Chondrocyte (in vitro differentiated cells): ENCODE measurements at places on chromosomes 7 and 10. TPM values are rescaled to one million over a fixed set of nuclear protein-coding genes. Genes with fewer than 3 reads are reported as not detected.

DNA sequence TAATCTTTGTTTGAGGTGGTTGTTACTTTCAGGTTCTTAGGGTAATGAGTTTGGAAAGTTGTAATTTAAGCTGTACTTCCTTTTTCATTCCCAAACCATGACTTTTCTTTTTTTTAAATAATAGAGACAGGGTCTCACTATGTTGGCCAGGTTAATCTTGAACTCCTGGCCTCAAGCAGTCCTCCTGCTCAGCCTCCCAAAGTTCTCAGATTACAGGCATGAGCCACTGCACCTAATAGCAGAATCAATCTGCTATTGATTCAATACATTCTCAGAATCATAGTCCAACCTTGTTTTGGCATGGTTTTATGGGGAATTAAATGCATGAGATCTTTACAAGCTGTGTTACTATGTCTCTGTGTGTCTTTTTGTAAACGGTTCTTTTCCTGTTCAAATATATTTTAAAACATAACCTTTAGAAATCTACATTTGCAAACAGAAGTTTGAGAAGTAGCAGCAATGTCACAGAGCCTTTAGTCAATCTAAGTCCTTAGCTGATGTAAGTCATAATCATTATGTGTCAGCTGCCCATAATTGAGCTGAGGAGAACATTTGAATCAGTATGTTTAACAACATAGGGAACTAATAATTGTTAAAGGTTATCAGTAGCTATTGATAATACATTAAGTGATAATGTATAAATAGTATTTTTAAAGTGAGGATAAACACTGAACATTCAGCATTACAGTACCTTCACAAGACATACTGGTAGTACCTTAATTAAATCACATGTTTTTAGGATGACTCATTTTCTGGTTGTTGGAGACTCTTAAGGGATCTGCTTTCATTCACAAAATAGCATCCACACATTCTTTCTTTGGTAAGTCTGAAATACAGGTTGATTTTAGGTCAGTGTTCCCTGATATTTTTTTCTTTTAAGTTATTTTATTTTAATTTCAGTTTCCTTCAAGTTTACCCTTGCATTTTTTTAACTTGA, 8.8 kb downstream of the INPP5F start:
- H3K36me3 ChIP-seq = no peaks in the 10 kb centered on the region
- H3K4me1 ChIP-seq = peaks cover 47% of the 10 kb centered on the region
- H3K27me3 ChIP-seq = no peaks in the 10 kb centered on the region
- peak overlapping the region; percentile 51 for H3K27ac ChIP-seq
- H3K4me3 ChIP-seq = no peak overlapping the region

- no peaks in the 10 kb centered on the region for H3K36me3 ChIP-seq
- peak overlapping the region; percentile 91 for H3K27ac ChIP-seq
- H3K4me1 ChIP-seq = peaks cover 66% of the 10 kb centered on the region
- DNase-seq = no peak
Observed at GRCh38 chr10:12699258-12699700, 302.2 kb downstream of the CCDC3 start.

LRRC18 gene
- not detected in 3 replicates for total RNA-seq

GRCh38 chr7:12211054-12211710, at the start of gene TMEM106B:
TSS of gene TMEM106B (plus strand) at chr7:12211294. CDS start at chr7:12214811, 3,517 bp downstream.
- H3K27ac ChIP-seq = peak within 1 kb of the TSS; percentile 96
- H3K4me1 ChIP-seq = peaks cover 20% of the 10 kb centered on the region
- peak within 1 kb of the TSS; percentile 92 for H3K4me3 ChIP-seq
- H3K27me3 ChIP-seq = peaks cover 23% of the 10 kb centered on the region

DNA sequence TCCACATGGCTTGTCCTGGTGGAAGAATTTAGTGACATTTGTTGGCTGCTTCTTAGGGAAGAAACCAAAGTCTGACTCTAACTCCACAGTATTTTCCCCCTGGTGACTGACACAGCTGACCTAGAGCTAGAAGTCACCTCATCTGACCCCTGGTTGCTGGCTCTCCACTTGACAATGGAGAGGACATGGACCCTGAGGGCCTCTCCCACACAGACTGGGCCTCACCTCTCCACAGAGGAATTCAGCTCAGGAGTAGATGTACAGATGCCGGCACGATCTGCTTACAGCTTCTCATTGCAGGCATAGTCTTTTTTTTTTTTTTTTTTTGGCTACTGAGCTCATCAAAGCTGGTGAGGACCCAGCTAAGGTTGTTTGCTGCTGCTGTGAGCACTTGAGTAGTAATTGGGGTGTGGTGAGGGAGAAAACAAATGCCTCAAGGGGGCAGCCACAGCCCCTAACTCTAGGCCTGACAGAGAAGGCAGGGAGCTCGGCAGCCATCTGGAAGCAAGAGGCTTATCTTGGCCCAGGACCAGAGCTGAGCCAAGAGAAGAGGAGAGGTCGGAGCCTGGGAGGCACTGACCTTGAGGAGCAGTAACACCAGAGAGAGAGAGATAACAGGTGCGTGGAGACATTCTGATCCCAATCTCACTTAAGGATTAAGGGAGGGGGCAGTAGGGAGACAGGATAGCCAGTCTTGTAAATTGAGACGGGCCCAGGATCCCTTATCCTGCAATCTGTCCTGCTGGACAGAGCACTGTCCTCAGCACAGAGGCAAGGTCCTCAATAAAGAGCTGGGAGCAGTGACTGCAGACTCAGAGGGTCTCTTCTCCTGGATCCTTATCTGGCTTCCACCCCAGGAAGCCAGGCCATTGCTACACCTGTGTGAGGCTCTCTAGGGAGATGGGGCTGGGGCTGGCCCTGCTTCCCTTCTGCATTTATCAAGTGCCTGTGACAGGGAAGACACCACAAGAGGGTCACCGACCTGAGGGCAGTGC, 9.4 kb downstream of the PRSS58 start:
- DNase-seq = no peak
- no peaks in the 10 kb centered on the region for H3K36me3 ChIP-seq
- H3K4me1 ChIP-seq = peaks cover 3% of the 10 kb centered on the region
- no peak overlapping the region for H3K27ac ChIP-seq

DNA sequence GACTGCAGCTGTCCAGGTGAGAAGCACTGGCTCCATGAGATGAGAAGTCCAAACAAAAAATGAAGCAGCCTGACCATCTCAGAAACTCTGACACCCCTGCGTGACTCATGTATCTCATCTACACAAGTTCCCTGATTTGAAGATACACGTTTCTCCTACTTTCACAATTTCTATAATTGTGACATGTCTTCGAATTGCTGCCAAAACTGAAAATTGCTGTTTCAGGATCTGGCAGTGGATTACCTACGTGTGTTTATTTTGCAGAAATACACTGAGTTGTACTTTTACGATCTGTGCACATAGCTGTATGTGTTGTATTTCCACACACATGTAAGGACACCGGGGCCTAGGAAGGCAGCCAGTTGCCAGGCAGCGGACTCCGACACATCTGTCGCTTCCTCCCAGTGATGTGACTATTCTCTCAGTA, 53.2 kb downstream of the LARP4B start:
- no peak overlapping the region for H3K4me3 ChIP-seq
- no peaks in the 10 kb centered on the region for H3K27me3 ChIP-seq
- peaks cover 16% of the 10 kb centered on the region for H3K36me3 ChIP-seq
- peak overlapping the region; percentile 62 for H3K27ac ChIP-seq
- DNase-seq = no peak

WNT16 gene
- total RNA-seq = not detected in 3 replicates

ACTL6B gene
- total RNA-seq = not detected in 3 replicates

DNA sequence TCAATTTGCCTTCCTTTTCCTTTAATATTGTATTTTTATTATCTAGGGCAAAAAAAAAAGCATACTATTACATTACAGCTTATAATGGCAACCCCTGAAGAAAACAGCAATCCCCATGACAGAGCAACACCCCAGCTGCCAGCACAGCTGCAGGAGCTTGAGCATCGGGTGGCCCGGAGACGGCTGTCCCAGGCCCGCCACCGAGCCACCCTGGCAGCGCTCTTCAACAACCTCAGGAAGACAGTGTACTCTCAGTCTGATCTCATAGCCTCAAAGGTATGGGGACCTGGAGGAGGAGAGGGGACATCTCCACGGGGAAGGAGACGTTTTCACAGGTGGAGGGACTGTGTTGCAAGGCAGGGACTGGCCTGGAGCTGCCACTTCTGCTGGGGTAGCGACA, 6.8 kb downstream of the STRA8 start:
- H3K36me3 ChIP-seq = no peaks in the 10 kb centered on the region
- DNase-seq = no peak
- no peak overlapping the region for H3K27ac ChIP-seq

DNA sequence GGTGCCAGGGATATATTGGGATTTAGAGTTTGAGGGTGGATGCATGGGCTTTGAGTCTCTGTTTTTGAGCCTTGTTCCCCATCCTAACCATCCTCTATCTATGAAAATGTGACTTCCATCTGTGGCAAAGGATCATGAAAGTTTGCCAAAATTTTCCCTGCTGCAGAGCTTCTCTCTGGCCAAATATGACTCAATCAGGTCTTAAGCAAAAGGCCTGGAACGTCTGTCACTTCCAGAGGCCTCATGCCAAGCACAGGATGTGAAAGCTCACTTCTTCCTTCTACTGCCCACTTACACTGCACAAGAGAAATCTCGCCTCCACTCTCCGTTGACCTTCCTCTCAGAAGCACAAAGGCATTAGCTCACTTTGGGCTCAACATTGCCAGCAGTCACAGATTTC, 696.9 kb upstream of the NRP1 start:
- H3K27me3 ChIP-seq = no peaks in the 10 kb centered on the region
- H3K36me3 ChIP-seq = no peaks in the 10 kb centered on the region
- peaks cover 11% of the 10 kb centered on the region for H3K4me1 ChIP-seq
- H3K4me3 ChIP-seq = no peak overlapping the region

DNA sequence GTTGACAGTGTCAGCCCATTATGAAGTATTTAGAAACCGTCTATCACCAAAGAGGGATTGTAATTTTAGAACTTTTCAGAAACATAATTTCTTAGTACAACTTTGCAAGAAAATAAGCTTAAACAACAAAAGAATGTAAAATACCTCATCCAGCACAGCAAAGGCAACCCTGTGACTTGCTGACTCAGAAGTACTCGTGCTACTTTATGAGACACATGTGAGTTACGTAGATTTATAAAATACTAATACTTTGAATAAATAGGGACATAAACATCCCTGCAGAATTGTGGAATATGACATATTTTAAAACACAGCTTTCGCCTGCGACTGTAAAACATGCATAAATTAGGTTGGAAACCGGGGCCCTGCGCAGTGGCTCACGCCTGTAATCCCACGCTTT, 739.7 kb upstream of the ANKRD30A start:
- peaks cover 11% of the 10 kb centered on the region for H3K4me1 ChIP-seq
- no peak overlapping the region for H3K4me3 ChIP-seq
- DNase-seq = no peak
- no peaks in the 10 kb centered on the region for H3K36me3 ChIP-seq
- no peaks in the 10 kb centered on the region for H3K27me3 ChIP-seq
- H3K27ac ChIP-seq = no peak overlapping the region

MMRN2 gene
- total RNA-seq = 0.31 to 0.92 TPM (median 0.40 TPM) in 3 replicates

- H3K4me1 ChIP-seq = peaks cover 66% of the 10 kb centered on the region
- no peak overlapping the region for H3K27ac ChIP-seq
- no peak overlapping the region for H3K4me3 ChIP-seq
- no peak for DNase-seq
Observed at GRCh38 chr7:23343806-23344475, 44.8 kb downstream of the MALSU1 start.

SFTPA1 gene
- total RNA-seq = not detected in 3 replicates

DNA sequence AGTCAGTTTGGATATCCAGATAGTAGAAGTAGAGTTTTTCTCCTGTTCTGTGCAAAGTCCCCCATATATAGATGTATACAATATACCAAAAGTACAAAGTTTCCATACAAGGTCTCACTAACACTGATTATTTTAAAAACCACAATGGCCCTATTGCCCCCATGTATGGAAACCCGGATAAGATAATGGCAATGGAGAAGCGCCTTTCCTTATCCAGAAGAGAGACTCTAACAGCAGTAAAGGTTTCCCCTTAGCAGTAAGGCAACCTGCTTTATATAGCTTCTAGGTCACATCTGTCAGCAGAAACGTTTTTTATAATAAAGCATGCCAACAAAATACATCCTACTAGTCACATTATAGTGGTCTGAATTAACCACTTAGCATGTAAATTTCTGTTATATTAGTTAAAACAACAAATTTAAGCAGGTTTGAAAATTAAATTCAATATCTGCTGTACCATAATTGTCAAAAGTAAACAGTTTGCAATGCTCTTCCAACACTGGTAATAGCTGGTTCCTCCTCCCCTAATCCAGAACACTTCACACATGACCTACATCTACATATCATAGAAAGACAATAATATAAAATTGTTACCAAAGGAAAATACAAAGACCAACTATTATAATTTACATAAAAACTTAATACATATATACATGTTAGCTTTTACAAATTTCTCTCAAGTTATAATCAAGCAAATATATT, 22.4 kb downstream of the USP6NL start:
- no peak overlapping the region for H3K27ac ChIP-seq
- no peaks in the 10 kb centered on the region for H3K27me3 ChIP-seq
- peaks cover 4% of the 10 kb centered on the region for H3K36me3 ChIP-seq

DNA sequence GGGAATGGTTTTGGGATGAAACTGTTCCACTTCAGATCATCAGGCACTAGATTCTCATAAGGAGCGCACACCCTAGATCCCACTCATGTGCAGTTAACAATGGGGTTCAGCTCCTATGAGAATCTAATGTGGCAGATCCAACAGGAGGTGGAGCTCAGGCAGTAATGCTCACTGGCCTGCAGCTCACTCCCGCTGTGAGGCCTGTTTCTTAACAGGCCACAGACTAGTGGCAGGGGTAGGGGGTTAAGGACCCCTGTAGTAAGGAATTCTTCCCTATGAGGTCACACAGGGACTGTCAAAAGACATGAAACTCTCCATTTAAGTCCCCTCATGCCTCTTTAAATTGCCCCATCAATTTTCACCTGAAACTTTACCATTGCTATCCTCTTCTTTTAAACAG, 8.0 kb downstream of the HGF start:
- H3K4me3 ChIP-seq = no peak overlapping the region
- no peaks in the 10 kb centered on the region for H3K27me3 ChIP-seq
- DNase-seq = no peak
- peak overlapping the region; percentile 63 for H3K27ac ChIP-seq
- peaks cover 48% of the 10 kb centered on the region for H3K4me1 ChIP-seq

CADPS2 gene
- total RNA-seq = 0.32 to 1.7 TPM (median 0.41 TPM) in 3 replicates

GRCh38 chr10:14556285-14556956, 218.3 kb downstream of the FAM107B start:
- H3K36me3 ChIP-seq = peaks cover 2% of the 10 kb centered on the region
- H3K4me3 ChIP-seq = no peak overlapping the region
- H3K27me3 ChIP-seq = no peaks in the 10 kb centered on the region

DNA sequence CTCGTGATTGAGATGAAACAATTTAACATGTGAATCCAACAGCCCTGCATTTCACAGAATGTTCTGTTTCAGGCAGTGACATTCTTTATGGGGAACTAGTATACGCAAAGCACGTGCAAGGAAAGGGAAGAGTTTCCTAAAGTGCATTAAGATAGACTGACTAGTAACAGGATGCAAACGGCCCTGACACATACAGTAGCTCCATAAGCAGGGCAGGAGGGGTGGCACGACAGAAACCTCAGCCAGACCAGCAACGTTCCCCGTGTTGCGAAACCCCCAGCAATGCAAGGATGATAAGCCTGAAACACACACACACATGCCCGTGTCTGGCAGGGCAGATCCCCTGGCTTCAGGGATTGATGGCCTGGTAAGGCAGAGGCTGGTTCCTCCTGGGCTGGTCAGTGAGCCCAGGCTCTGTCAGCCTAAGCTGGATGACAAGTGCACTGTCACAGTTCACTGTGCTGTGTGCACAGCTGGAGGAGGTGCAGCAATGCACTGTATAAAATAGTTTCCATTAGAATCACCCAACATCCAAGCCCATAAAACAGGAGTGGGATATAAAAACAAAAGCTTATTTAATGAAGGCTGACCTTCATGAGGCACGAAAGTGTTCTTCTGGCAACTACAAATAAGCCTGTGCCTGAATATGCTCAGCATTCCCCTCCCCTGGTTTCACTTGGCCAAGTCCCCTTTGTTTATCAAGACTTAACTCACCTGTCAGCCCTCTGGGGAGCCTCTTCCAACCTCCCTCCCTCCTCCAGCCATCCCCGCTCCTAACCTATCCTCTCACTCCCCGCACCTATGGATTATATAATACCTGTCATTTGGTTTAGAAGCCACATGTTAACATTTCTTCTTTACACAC, 88.8 kb downstream of the GSAP start:
- no peak overlapping the region for H3K4me3 ChIP-seq
- no peaks in the 10 kb centered on the region for H3K27me3 ChIP-seq
